Heart left ventricle (tissue), 16 donors: ENCODE measurements at places on chromosomes 5 and 9. TPM values are rescaled to one million over a fixed set of nuclear protein-coding genes. Genes with fewer than 3 reads are reported as not detected.

The DCP2 gene
- total RNA-seq: 20.4 TPM

The SPINK1 gene
- not detected for total RNA-seq

GRCh38 chr9:123724211-123724796 is 205.6 kb downstream of the DENND1A start:
- H3K4me3 ChIP-seq: no peak overlapping the region
- peak; percentile 16 for DNase-seq
- no peaks in the 10 kb centered on the region for H3K4me1 ChIP-seq
- no peak overlapping the region for H3K27ac ChIP-seq
- H3K27me3 ChIP-seq: no peaks in the 10 kb centered on the region
- no peaks in the 10 kb centered on the region for H3K36me3 ChIP-seq

DNA sequence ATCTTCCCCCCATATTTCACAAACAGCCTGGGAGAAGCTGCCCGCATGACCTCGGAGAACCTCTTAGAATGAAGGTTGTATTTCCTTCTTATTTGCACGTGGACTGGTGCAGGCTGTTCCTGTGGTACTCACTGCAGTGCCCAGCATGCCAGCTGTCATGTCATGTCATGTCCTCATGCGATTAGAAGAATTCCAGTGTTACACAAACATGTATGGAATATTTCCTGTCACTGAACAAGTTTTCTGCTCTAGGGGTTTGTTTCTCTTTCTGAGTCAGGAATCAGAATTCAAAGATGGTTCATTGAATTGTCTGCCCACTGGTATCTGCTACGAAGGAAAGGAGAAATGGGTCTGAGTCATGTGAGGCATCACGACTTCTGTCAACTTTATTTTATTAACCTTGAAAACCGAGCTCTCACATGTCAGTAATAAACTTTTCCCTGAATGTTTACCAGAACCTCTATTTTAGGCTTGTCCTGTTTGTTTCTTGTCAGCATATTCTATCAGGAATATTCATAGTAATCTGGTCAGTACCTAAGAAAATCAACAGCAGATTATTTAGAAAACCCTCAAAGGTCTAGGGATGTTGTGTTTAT is 415.6 kb downstream of the GADD45G start:
- no peak for DNase-seq
- no peak overlapping the region for H3K4me3 ChIP-seq
- H3K36me3 ChIP-seq: no peaks in the 10 kb centered on the region

- H3K4me3 ChIP-seq: no peak overlapping the region
- H3K27ac ChIP-seq: peak overlapping the region; percentile 43
- no peak for DNase-seq
- H3K4me1 ChIP-seq: peaks cover 20% of the 10 kb centered on the region
- no peaks in the 10 kb centered on the region for H3K27me3 ChIP-seq
- H3K36me3 ChIP-seq: no peaks in the 10 kb centered on the region
Observed at GRCh38 chr9:116087751-116088194, 65.8 kb upstream of the PAPPA start.

DNA sequence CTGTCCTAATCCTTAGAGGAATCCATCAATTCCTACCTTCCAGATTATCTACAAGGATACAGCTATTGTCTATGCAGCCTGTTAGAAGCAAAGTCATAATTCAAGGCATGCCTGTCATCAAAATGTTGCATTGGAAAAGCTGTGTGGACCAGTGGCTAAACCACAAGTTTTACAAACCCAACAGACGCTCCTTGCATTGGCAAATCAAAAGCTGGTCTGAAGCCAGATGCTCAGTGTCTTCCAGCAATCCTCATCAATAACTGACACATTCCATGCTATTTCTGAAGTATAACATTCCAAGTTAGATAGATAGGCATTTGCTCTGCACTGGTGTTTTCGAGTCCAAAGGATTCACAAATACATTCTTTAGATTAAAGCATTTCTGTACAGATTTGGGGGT is 213.6 kb downstream of the EBF1 start:
- no peaks in the 10 kb centered on the region for H3K4me1 ChIP-seq
- no peak overlapping the region for H3K27ac ChIP-seq
- H3K27me3 ChIP-seq: no peaks in the 10 kb centered on the region
- H3K36me3 ChIP-seq: no peaks in the 10 kb centered on the region

GRCh38 chr9:127107171-127107928 is 15.1 kb downstream of the ANGPTL2 start:
- no peaks in the 10 kb centered on the region for H3K36me3 ChIP-seq
- peaks cover 77% of the 10 kb centered on the region for H3K4me1 ChIP-seq
- H3K4me3 ChIP-seq: no peak overlapping the region
- peak overlapping the region; percentile 21 for H3K27ac ChIP-seq

- peaks cover 5% of the 10 kb centered on the region for H3K4me1 ChIP-seq
- no peak overlapping the region for H3K4me3 ChIP-seq
- no peak for DNase-seq
- no peaks in the 10 kb centered on the region for H3K36me3 ChIP-seq
- no peaks in the 10 kb centered on the region for H3K27me3 ChIP-seq
Observed at GRCh38 chr5:136814619-136815378, 449.5 kb upstream of the TRPC7 start.

DNA sequence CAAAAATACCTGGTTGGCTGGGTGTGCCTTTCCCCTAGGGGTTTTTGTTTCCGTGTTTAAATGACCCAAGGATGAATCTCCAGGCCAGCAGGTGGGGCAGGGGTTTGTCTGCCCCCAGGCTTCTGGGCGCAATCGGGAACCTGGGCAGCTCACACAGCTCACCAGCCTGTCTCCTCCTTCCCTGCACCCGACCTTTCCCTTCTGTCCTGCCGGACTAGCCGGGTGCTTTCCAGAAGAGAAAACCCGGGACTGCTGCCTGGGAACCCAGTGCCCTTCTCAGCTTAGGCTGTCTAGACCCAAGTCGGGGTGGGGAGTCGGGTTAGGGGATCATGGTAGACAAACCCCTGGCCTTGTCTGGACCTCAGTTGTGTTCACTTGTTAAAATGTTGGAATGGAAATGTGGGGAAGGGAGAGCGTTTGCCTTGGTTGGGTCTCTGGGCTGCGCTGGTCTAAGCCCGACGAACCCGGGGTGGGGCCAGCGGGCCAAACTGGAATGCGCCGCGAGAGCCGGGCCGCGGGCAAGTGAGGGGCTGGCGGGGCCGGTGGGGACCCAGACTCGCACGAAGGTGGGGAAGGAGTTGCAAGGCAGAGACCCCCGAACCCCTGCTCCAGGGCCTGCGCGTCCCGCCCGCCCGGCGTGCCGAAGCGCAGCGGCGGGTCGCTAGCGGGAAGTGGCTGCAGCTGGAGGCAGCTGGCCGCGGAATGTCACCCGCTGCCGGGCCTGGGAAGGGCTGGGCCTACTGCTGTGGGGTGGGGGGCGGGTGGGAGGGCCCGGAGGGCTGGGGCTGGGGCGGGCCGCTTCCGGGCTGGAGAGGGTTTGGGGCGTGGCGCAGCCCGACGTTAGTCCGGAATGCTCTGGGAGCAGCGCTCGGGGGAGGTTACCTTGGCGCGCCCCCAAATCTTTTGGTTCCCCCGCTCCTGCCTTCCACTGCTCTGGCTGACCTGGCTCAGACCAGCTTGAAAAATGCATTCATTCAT is 84.6 kb downstream of the DAB2IP start:
- H3K4me1 ChIP-seq: peaks cover 21% of the 10 kb centered on the region
- peak overlapping the region; percentile 14 for H3K4me3 ChIP-seq
- DNase-seq: peak; percentile 89
- no peaks in the 10 kb centered on the region for H3K36me3 ChIP-seq
- no peaks in the 10 kb centered on the region for H3K27me3 ChIP-seq

- H3K36me3 ChIP-seq: no peaks in the 10 kb centered on the region
- no peak for DNase-seq
- peaks cover 14% of the 10 kb centered on the region for H3K27me3 ChIP-seq
- H3K4me1 ChIP-seq: no peaks in the 10 kb centered on the region
- H3K27ac ChIP-seq: no peak overlapping the region
Observed at GRCh38 chr5:1436036-1436435, 9.2 kb downstream of the SLC6A3 start.

GRCh38 chr5:86709157-86709881 is 91.6 kb downstream of the COX7C start:
- H3K4me3 ChIP-seq: no peak overlapping the region
- no peak for DNase-seq
- H3K36me3 ChIP-seq: no peaks in the 10 kb centered on the region
- no peak overlapping the region for H3K27ac ChIP-seq

The TMEM174 gene
- total RNA-seq: not detected

DNA sequence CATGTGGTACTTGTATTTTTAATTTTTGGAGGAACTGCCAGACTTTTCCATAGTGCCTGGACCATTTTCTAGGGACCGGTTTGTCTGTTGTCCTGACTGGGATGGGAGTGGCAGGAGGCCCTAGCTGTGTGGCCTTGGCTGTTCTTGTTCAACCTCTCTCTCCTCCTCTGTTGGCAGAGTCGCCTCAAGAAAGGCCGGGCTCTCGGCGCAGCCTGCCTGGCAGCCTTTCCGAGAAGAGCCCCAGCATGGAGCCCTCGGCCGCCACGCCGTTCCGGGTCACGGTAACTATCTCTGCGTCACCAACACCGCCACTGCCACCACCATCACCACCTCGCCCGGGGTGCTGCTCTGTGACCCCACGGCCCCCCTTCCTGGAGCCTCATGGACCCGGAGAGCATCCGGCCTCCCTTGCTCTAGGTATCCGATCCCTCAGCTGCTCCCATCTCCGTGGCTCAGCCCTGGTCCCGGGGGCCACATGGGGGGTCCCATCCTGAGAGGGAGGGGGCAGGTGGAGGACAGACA is 27.1 kb downstream of the DAB2IP start:
- peaks cover 16% of the 10 kb centered on the region for H3K36me3 ChIP-seq
- H3K4me1 ChIP-seq: peaks cover 16% of the 10 kb centered on the region
- no peaks in the 10 kb centered on the region for H3K27me3 ChIP-seq
- no peak for DNase-seq
- H3K4me3 ChIP-seq: no peak overlapping the region
- H3K27ac ChIP-seq: no peak overlapping the region

DNA sequence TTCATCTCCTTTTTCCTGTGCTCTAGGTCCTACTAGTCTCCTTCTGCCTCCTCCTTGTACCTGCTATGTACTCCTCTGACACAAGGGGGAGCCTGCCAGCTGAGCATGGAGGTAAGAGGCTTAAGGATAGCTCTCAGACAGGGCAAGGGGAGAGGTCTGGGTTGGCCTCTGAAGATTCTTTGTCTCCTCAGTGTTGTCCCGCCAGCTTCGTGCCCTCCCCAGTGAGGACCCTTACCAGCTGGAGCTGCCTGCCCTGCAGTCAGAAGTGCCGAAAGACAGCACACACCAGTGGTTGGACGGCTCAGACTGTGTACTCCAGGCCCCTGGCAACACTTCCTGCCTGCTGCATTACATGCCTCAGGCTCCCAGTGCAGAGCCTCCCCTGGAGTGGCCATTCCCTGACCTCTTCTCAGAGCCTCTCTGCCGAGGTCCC is 3.8 kb downstream of the CREB3 start:
- H3K4me1 ChIP-seq: peaks cover 26% of the 10 kb centered on the region
- H3K4me3 ChIP-seq: no peak overlapping the region
- H3K27me3 ChIP-seq: no peaks in the 10 kb centered on the region
- no peak for DNase-seq
- no peak overlapping the region for H3K27ac ChIP-seq

- H3K27ac ChIP-seq: no peak overlapping the region
- no peaks in the 10 kb centered on the region for H3K27me3 ChIP-seq
- H3K36me3 ChIP-seq: no peaks in the 10 kb centered on the region
- no peak overlapping the region for H3K4me3 ChIP-seq
- no peaks in the 10 kb centered on the region for H3K4me1 ChIP-seq
- DNase-seq: no peak
Observed at GRCh38 chr9:125696106-125696647, 10.8 kb downstream of the MAPKAP1 start.

GRCh38 chr9:35229779-35230143 is 68.0 kb downstream of the UNC13B start:
- no peak for DNase-seq
- H3K4me1 ChIP-seq: peaks cover 7% of the 10 kb centered on the region
- no peak overlapping the region for H3K4me3 ChIP-seq
- H3K27me3 ChIP-seq: no peaks in the 10 kb centered on the region
- H3K36me3 ChIP-seq: no peaks in the 10 kb centered on the region
- H3K27ac ChIP-seq: no peak overlapping the region

GRCh38 chr5:29122306-29122705 is 2071.2 kb upstream of the CDH6 start:
- no peak overlapping the region for H3K27ac ChIP-seq
- no peaks in the 10 kb centered on the region for H3K36me3 ChIP-seq
- no peak overlapping the region for H3K4me3 ChIP-seq
- H3K4me1 ChIP-seq: no peaks in the 10 kb centered on the region
- no peaks in the 10 kb centered on the region for H3K27me3 ChIP-seq
- DNase-seq: no peak

GRCh38 chr5:16559702-16560101 is 57.1 kb downstream of the RETREG1 start:
- no peaks in the 10 kb centered on the region for H3K36me3 ChIP-seq
- H3K27ac ChIP-seq: no peak overlapping the region
- no peak overlapping the region for H3K4me3 ChIP-seq
- H3K4me1 ChIP-seq: peaks cover 9% of the 10 kb centered on the region
- DNase-seq: no peak

- DNase-seq: no peak
- H3K4me1 ChIP-seq: peaks cover 59% of the 10 kb centered on the region
- no peaks in the 10 kb centered on the region for H3K36me3 ChIP-seq
- H3K4me3 ChIP-seq: no peak overlapping the region
- no peak overlapping the region for H3K27ac ChIP-seq
- H3K27me3 ChIP-seq: no peaks in the 10 kb centered on the region
Observed at GRCh38 chr9:14158916-14159315, 155.0 kb downstream of the NFIB start.

DNA sequence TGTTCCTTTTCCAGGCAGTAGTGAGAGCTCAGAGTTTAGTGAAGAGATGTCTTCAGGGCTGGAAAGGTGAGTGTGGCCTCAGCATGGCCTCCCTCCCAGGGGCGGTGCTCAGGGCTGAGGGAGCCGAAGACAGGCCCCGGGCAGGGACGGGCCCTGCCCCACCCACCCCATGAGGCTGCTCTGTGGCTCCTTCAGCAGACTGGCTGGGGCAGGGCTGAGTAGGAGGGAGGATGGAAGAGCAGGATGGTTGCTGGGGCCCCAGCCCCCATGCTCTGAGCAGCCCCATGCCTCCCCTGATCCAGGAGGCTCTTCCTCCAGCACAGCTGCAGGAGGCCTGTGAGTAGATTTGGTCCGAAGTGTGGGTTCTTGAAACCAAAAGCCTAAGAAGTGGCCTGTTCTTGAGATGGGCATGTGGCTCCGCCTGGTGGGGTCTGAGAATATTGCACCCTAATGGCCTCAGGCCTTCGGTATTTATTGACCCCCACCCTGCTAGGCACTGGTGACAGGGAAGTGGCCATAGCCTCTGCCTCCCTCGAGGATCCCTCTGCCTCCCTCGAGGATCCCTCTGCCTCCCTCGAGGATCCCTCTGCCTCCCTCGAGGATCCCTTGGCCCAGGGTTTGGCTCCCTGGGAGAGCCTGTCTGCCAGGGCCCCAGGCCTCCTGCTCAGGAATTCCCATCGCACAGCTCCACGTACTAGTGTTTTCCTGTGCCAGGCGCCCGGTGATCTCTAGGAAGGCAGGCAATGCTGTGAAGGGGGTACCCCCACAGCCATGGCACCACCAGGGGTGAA is 65.4 kb upstream of the GARNL3 start:
- H3K4me1 ChIP-seq: peaks cover 28% of the 10 kb centered on the region
- no peaks in the 10 kb centered on the region for H3K36me3 ChIP-seq
- peak; percentile 76 for DNase-seq
- H3K4me3 ChIP-seq: no peak overlapping the region

- H3K4me3 ChIP-seq: no peak overlapping the region
- DNase-seq: no peak
- H3K27ac ChIP-seq: peak overlapping the region; percentile 64
- no peaks in the 10 kb centered on the region for H3K4me1 ChIP-seq
- H3K36me3 ChIP-seq: no peaks in the 10 kb centered on the region
Observed at GRCh38 chr5:74192606-74193299, 447.8 kb downstream of the ENC1 start.
